ENCODE measurements at places on chromosomes 2 and 18.

- DNase-seq, result peak; percentile 13
These were observed 92.7 kb downstream of the PIK3C3 start for GRCh38 chr18:42047721-42048120.

GRCh38 chr2:52686935-52687334, 1080.7 kb upstream of the CHAC2 start:
- peak; percentile 2 for DNase-seq

DNA sequence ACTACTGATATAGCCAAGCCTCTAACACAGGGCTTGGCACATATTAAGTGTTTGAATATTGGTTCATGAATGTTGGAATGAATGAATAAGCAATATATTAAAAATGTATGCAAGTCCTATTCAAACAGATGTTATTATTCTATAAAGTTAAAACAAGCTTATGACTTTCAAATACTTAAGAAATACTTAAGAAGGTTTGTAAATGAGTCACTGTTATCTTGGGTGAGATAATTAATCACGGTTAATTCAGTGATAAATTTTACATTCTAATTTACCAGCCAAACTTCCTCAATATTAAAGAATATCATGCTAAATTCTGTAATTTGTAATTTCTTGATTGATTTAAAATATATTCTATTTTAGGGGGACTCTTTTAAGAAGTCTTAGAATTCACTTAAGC, 74.8 kb downstream of the RBMS1 start:
- no peak for DNase-seq

DNA sequence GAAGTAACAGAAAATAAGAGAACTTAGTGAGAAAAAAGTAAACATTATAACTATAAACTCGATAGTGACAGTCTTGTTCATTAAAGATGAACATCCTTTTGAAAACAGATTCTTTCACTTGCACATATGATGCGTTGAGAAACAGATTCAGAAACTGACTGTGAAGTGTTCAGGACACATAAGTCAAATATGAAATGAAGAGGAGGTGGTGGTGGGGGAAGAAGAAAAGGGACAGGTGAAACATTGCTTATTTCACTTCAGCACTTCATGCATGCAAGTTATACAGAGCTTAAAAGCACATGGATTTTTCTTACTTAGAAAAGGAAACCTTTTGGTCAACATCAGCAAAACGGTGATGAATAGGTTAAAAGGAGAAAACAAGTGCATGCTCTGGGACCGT, 42.5 kb downstream of the STAT4 start:
- DNase-seq, result no peak

DNA sequence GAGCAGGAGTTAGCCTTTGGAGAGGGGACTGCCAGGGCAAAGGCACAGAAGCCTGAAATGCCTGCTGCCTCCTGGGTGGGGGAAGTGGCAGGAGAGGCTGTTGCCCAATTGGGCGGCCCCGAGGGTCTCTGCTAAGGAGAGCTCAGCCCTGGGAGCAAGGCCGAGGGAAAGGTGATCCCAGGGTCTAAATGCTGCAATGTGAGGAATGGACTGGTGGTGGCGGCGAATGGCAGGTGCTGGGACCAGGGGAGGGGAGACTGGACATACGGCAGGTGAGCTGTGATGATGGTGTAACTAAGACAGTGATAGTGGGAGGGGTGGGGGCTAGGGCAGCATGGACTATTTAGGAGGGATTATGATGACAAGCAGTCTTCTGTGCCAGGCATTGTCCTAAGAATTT, 104.0 kb downstream of the DYSF start:
- DNase-seq, result no peak

- no peak for DNase-seq
These were observed 6.3 kb downstream of the MEX3C start for GRCh38 chr18:51191128-51191717.

DNA sequence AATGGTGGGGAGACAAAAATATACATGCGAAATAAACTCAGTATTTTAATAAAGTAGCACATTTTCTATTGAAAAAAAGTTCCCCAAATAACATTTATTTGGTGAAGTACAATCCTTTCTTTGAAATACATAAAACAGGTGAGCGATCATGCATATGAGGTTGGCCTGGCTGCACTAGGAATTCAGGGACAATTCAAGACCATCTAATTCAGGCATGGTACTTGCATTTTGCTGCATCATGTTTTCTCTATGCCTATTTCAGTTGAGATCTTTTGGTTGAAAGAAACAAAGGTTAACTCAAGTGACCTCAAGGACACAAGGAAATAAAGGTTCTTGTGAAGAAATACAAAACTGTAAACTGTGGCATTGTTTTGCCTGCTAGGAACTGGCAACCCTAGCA, 19.8 kb upstream of the TAF4B start:
- DNase-seq, result no peak

GRCh38 chr18:8801263-8801901, 96.0 kb downstream of the MTCL1 start:
- DNase-seq, result peak; percentile 85

- DNase-seq, result no peak
These were observed 53.6 kb downstream of the FAM228A start for GRCh38 chr2:24228470-24228869.

DNA sequence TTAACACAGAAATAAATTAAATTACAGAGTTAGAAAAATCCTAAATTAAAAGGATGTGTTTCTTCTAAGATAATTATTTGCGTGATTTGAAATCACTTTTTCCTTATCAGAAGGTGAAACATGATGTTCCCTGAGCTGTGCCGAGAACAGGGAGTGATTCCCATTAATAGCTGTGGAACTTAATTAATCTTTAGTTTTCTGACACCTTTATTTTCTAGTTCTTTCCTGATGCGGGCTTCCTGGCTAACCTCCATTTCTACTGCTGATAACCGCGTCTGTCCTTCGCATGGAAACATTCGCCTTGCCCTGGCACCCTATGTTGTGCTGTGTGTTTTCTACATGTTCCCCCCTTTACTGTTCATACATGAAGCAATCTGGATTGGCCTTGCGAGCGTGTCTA, 172.9 kb downstream of the FAM210A start:
- DNase-seq, result no peak

- no peak for DNase-seq
These were observed 36.4 kb downstream of the MPHOSPH10 start for GRCh38 chr2:71166812-71167211.

DNA sequence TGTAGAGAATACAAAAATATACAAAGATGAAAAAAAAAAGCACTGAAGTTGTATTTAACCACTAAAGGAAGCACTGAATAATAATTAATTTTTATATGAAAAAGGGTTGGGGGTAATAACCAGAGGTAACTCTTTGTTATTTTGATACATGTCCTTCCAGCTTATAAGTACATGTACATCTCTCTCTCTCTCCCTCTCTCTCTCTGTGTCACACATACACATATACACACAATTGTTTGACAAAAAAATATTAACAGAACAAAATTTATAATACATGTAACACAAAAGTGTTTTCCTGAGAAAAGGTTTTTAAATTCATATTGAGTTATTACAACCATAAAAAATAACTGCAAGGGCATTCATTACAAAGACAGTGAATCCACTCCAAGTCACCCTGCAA, 4.6 kb downstream of the WIPF1 start:
- no peak for DNase-seq

- DNase-seq, result no peak
These were observed 38.1 kb downstream of the ALPK2 start for GRCh38 chr18:58590839-58591238.

GRCh38 chr2:178374865-178375264, 76.1 kb downstream of the PRKRA start:
- DNase-seq, result no peak

GRCh38 chr2:183079139-183079775, 710 bp downstream of the DUSP19 start:
- DNase-seq, result peak; percentile 35

- no peak for DNase-seq
These were observed 235.7 kb downstream of the AGAP1 start for GRCh38 chr2:235729557-235729947.

DNA sequence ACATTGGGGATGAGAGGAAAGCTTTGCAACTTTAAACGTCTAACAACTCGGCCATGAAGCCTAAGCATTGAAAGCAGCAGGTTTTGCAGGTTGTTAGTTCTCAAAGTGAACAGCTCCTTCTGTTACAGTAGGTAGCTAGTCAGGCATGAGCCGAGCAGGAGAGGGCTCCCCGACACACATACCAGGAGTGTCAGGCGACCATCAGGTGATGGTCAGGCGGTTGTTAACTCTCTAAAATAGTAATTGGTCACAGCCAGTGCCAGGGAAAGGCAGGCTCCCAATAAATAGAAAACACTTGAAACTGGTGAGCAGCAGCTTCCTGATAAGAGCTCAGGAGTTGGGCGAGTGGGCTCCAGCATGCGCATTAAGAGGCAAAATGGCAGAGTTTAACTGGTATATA, 53.5 kb upstream of the DAPL1 start:
- DNase-seq, result no peak

DNA sequence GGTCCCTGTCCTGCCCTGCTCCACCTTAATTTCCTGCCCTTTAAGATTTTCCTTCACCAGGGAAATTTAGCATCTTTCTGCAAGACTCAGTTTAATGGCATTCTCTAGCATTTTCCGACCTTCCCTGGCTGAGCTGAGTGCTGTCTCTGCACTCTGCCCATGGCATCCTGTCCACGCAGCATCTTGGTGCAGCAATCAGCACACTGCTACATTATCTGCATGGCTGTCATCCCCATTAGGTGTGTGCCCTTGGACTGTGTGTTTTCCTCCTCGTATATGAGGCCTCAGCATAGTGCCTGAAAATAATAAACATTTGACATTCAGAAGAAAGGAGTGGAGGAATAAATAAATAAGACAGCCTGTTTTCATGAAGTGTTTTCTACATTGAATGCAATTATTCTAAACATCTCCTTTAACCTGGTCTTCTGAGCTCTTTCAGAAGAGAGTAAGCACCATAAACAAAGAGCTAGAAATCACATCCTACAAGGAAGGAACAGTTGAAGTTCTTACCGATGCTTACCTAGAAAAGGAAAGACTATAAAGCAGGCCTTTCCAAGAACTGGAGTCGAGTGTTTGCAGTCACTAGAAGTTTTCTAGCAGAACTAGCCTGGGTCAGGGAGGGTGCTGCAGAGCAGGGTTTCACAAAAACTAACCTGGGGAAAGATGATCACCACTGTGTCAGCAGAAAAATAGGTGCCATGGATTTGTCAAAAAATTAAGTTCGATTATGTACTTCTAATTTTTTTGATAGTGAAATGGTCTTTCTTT, 131.4 kb upstream of the ITGB6 start:
- no peak for DNase-seq

GRCh38 chr2:214542295-214542694, 131.4 kb downstream of the VWC2L start:
- no peak for DNase-seq

GRCh38 chr2:23320058-23320457, 64.9 kb upstream of the KLHL29 start:
- DNase-seq, result no peak

GRCh38 chr2:157874997-157875640, 1.0 kb downstream of the ACVR1 start:
- peak; percentile 53 for DNase-seq

- DNase-seq, result no peak
These were observed 94.6 kb downstream of the GLI2 start for GRCh38 chr2:120830096-120830830.

GRCh38 chr2:5683471-5683870, 8.7 kb upstream of the SOX11 start:
- DNase-seq, result no peak

GRCh38 chr2:73414696-73415095, 29.1 kb downstream of the ALMS1 start:
- no peak for DNase-seq

DNA sequence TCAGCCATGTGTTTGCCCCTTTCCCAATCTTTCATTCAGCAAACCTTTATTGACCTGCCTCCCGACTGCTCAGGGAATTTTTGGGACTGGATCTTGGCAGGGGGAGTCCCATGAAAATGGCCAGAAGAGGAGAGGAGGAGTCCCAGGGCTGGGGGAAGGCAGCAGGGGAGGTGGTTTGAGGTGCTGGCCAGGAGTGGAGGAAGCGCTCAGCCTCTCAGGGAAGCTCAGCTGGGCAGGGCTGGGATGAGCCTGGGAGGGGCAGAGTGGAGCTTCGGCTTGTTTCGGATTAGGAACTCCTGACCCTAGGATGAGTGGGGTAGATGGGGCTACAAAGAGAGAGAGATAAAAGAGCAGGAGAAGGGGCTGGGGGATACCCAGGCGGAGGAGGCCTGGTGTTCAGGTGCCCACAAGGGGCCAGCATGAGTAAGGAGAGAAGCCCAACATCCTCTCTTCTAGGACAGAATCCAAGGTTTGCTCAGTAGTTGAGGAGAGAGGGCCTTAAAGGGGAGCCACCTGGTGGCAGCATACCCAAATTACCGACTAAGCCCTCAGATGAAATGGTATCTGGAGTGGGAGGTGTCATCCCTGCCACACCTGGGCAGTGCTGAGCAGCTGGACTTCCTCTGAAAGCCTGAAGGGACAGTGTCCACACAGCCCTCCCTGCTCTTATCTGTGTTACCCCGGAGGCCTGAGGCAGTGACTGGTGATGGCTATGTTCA, 91.1 kb downstream of the INHBB start:
- peak; percentile 17 for DNase-seq

GRCh38 chr2:30684996-30685395, 122.2 kb downstream of the CAPN13 start:
- DNase-seq, result no peak

GRCh38 chr2:229043681-229044080, 227.4 kb downstream of the PID1 start:
- DNase-seq, result no peak

Measured in brain microvascular endothelial cell (primary cell).